ENCODE measurements at places on chromosomes 4 and X.

DNA sequence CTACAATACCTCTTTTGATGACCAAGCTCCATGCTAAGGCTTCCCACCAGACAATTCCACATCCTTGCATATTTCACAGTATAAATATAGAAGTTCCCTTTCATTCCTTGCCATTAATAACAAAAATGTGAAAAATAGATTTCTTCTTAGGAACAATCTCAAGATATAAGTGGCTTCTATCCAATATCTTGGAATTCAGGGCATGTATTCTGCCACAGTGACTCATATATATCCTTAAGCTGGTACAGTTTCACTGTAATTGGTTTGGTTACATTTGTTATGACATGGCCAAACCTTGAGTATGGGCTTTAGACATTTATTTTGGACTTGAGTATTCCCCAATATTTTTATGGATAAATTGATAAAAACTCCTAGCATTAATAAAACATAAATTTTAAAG lies 181.7 kb upstream of the DDX53 start:
- no peak for DNase-seq

DNA sequence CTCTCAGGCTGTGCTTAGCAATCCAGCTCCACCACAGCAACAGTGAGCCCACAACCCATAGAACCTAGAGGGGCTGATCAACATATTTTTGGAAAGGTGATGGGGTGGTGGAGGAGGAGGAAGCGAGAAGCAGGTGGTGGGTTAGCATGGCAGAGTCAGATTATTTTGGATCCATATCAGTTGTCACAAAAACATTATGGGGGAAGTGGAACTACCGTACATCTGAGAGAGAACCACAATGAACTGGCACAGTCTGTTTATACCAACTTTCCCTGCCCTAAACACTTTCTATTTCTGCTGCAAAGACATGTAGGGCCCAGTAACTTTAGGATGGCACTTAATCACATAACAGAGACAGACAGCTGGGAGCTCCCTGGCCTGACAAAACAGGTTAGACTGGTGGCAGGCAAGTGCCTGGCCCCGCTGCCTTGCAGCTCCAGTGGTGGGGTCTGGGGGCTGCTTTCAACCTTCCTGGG lies 4.3 kb downstream of the SLC9A7 start:
- no peak for DNase-seq

DNA sequence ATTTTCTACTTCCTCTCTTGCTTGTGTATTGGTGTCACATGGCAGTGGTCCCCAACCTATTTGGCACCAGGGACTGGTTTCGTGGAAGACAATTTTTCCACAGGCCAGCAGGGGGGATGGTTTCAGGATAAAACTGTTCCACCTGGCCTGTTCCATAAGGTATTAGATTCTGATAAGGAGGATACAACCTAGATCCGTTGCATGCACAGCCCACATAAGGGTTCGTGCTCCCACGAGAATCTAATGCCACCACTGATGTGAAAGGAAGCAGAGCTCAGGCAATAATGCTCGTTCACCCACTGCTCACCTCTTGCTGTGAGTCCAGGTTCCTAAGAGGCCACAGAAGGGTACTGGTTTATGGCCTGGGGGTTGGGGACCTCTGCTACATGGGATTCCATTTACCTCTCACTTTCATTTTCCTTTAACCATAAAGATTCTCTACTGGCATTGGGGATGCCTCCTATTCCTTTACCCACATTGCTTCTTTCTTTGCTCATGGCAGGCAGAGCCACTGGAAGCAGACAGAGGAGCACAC lies 38.1 kb downstream of the SEC31A start:
- no peak for DNase-seq

DNA sequence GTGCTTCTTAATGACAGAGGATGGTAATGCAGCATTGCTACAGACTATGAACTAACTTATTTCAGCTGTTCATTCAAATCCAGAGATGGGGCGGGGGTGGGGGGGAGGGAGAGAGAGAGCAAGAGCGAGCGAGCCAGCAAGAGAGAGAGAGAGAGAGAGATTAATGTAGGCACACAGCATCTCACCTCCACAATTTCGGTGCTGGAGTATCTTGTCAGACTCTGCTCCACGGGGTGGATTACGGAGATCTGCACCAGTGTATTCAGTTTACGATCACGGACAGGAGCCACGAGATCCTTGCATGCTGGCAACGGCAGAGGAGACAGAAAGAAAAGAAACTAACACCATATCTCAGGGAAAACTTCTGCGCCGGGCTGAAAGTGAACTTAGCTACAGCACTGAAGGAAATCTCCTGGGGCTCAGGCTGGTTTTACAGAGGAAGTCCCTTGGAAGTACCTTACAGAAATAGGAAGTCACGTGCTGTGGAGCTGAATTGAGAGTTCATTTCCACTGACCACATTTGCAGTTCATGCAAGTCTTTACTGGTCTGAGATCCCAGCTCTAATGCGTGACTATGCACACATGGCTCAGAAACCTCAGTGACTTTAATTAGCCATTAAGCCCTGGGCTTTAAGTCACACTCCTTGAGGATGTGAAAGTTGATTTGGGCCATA lies 440.9 kb downstream of the INPP4B start:
- DNase-seq = no peak

DNA sequence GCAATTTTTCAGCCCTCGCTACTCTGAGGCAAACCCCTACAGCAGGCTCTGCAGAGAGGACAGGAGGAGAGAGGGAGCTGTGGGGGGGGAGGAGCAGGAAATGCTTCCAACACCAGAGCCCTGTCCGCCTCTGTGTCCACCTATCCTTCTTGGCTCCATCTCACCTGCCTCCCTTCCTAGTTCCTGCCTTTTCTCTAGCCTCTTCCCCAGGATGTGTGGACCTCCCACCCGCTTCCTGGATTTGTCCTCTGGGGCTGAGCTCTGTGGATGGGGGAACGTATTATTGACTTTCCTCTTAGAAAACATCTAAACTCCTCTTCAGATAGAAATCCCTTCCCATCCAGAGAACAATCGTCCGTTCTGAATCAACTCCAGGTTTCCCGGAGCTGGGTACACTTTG lies 14.4 kb downstream of the ASMT start:
- DNase-seq = no peak
